ENCODE measurements at places on chromosomes 7 and 10.

GRCh38 chr7:16492513-16493062 is 27.1 kb upstream of the SOSTDC1 start:
- peak; percentile 32 for DNase-seq

- no peak for DNase-seq
These were observed 439.5 kb upstream of the NRP1 start for GRCh38 chr10:33773886-33774480.

DNA sequence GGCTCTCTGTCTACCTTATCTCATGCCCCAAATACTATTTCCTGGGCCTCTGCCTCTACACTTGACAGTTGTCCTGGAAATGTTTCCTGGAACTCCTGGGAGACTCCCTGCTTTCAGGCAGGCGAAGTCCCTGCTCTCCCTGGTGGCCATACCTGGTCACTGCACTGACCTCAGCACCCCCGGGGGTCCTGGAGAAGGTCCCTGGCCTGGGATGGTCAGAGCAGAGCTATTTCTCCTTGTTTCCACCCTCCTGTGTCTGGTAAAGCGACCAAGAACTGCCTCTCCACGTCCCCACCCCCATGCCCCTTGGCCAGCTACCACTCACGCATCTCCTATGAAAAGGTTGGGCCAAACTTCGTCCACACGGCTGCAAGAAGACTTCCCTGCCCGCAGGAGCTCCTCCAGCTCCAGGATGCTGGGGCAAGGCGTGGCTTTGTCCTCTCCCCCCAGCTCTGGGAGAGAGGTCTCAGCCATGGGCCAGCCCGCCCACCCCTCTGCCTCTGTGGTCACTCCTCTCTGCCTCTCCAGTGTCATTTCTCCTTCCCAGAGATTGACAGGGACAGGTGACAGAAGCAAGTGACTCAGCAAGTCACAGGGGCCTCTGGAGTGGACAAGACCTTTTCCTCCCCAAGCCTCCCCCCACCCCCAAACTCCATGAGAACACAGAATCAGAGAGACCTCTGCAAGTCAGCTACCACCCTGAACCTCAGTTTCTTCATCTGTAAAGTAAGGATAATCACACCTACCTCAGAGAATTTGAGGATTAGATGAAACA is 2.6 kb upstream of the SAMD8 start:
- peak; percentile 41 for DNase-seq

- no peak for DNase-seq
These were observed 43.0 kb downstream of the SCRN1 start for GRCh38 chr7:29946428-29947186.

DNA sequence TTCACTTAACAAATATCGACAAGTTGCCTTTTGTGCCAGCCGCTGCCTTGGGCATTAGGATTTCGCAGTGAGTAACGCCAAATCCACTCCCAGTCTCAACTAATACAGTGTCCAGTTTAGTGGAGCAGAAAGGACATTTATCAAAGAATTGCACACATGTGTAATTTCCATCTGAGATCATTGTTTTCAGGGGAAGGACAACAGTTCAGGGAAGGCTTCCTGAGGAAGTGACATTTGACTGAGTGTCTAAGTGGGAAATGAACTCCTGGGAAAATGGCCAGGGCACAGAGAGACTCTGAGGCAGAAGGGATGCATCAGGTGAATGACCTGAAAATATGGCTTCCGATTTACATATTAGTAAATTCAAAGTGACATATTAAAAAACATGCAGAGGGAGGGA is 89.4 kb downstream of the ITGA8 start:
- no peak for DNase-seq

- peak; percentile 69 for DNase-seq
These were observed 60.6 kb upstream of the MSMB start for GRCh38 chr10:46106410-46107255.

DNA sequence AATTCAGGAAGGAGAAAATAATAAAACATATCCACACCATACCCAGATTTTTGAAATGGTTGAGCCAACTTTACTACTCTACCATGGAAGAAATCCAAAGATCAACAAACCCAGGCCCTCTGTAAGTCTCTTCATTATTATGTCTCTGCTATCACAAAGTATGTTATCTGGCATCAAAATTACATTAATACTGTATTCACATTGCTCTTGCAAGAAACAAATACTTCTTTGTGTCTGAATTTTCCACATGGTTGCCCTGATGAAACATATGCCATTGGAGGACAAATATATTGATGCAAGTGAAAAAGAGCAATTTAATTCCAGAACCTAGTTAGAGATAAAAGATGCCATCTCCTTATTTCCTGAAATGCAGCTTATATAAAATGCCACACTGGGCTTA is 204.0 kb downstream of the FZD1 start:
- peak; percentile 40 for DNase-seq

Data from brain (organoid and tissue), 16 donors.